IPS-NIHi11 (cell line): ENCODE measurements at places on chromosomes 7 and 10.

DNA sequence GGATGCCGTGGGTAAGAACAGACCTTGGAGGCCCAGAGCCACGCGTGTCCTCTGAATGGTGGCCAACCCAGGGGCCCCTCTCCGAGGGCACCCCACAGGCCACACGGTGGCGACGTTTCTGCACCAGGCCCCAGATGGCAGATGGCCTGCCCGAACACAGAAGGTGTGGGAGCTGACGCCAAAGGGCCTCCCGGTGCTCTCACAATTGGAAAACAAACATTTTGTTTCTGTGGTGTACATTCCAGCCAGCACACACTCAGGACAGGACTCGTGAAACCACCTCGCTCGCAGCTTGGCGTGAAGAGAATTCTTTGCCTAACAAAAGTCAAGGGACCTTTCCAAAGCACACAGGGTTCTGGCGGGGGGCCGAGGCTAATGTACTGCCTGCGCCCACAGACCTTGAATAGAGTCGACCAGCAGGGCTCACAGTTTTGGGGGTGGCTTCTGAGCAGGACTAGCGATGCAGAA lies 112.1 kb downstream of the FAM53B start:
- DNase-seq: peak; percentile 76

DNA sequence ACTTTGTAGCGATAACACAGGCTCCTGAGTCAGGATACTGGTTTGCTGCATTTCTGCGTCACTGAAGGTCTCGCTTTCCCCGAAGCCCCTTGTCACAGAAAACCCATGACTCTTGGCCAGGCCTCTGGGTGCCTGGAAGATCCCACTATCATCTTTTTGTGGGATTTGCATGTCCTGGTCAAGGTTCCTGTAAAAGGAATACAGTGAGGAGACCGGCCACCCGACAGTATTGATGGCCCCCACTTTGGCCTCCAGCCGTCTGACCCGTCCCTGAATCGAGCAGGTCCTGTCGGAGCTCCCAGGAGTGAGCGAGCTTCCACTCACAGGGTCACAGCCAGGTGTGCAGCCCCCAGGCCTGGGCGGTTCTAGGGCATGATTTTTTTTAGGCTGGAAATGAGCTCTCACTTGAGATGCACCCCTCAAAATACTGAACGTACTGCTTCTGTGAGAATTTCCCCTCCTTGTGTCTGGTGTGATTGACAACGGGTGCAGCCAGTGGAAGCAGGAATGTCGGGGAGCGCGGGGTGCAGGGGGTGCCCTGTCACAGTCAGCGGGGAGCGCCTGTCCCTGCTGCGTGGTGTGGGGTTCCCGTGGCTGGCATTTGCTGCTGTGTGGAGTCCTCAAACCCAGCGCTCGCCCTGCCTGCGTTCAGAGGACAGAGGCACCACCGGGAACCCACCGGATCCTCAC lies 75.8 kb downstream of the DNAJB6 start:
- no peak for DNase-seq

DNA sequence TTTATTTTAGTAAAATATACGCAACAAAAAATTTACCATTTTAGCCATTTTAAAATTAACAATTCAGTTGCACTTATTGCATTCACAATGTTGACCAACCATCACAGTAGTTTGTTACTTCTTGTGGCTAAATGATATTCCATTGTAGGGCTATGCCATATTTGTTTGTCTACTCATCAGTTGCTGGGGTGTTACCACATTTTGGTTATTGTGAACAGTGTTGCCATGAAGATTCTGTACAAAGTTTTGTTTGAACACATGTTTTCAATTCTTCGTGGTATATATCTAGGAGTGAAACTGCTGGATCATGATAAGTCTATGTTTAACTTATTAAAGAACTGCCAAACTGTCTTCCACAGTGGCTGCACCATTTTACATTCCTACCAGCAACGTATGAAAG lies 46.3 kb upstream of the ZNF365 start:
- DNase-seq: no peak

DNA sequence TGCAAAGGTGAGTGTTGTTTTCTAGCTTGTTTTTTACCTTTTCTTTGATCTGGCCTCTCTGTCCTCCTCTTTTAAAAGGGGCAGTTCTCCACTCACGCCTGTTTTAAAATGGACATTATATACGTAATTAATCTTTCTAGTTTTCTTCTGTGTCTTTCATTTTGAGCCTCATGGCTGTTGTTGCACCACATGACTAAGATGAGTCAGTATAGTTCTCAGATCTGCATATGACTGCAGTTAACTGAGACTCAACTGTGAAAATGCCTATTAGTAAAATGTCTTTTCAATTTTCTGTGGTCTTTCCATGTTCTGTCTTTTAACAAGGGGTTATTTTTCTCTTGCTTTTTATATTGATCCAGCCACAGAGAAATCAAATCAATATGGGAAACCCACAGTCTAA lies 296.1 kb downstream of the CDK14 start:
- DNase-seq: no peak

DNA sequence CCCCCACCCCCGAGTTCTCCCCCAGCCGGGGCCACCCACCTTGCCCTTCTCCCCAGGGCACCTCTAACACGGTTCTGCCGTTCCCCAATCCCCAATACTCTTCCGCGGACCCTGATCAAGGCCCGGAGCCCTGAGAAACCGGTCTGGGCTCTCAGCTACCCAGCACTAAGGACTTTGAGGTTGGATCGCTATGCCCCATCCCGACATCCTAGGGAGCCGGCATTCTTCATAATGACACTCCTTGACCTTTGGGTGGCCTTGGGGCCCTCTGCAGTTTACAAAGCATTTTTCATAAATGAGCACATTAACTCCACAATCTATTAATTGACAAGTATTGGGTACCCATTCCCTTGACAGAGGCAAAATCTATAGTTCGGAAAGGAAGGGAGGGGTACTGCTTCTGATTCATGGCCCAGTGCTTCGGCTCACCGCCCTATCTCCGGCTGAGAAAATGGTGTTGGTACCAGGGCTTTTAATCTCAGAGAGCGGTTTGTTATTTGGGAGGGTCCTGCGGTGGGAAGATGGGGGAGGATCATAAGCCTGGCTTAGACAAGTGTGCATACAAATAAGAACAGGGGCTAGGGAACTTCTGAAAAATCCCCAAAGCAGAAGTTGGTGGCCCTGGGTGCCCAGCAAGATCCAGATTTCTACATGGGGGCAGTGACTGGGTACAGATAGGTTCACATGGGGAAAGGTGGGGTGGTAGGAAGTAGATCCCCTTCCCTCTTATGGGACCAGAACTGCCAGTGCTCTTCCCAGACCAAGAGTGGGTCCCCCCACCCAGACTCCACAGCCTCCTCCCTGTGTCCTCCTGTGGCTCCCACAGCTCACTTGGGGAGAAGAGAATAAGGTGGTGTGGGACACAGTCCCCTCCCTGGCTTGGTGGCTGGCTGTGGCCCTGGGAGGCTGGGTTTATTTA lies 3.2 kb downstream of the IMPDH1 start:
- DNase-seq: peak; percentile 51
